Fibroblast of lung (primary cell): ENCODE measurements at places on chromosomes 11 and 22.

GRCh38 chr22:46853191-46853590 lies 90.7 kb downstream of the TBC1D22A start:
- DNase-seq: no peak

GRCh38 chr11:110027627-110028371 lies 65.4 kb upstream of the ZC3H12C start:
- no peak for DNase-seq

DNA sequence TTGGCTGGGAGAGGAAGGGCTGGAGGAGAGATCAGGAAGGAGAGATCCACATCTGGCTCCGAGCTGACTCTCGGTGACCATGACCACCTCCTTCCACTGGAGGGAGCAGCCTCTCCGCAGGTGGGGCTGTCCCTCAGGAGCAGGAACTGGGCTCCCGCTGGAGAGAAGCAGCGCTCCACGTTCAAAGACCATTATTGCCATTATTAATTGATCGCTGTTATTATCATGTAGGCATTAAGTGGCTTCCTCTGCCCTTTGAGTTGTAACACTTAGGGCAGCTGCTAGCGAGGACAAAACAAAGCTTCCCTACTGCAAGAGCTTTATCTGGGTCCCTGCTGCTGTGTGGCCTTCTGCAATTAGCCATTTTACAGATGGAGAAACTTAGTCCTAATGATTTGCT lies 251.9 kb downstream of the ST3GAL4 start:
- peak; percentile 37 for DNase-seq

- DNase-seq: peak; percentile 50
Observed at GRCh38 chr11:85845124-85845631, 10.0 kb upstream of the CCDC83 start.

- DNase-seq: no peak
Observed at GRCh38 chr11:84381666-84382065, 1095.5 kb upstream of the CCDC90B start.

- DNase-seq: no peak
Observed at GRCh38 chr11:35373284-35373933, 45.9 kb downstream of the SLC1A2 start.

DNA sequence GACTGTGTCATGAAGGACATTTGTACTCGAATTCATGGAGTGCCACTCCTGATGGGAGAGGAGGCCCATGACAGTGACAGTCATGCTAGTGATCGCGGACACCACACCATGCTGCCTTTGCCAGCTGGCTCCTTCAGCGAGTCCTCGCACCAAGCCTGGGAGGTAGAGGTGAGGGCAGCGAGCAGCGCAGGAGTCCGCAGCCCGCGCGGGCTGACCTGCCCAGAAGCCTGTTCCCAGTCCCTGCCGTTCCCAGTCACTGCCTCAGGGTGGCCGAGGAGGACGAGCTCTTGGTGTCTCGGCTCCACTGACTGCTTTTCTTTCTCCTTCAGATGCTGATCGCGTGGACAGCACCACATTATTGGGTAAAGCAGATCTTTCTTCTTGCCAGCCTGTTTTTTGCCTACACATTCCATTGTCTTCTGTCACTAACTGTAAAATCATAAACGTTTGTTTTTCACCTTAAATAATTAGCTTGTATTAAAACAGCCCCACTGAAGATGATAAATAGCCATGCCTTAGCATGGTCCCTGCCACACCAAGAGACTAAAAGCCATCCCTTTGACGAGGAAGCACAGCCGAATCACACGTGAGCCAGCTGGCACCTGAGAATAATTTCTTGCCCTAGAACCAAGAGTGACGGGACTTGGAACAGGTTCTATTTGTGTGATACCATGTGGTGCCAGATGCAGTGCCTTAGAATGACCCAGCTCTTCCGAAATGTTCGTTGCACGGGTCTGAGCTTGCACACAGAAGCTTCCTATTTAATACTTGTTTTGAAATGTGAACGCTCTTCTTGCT lies 25.5 kb downstream of the FAM118A start:
- no peak for DNase-seq

- DNase-seq: no peak
Observed at GRCh38 chr11:13119361-13119760, 110.2 kb downstream of the RASSF10 start.

- peak; percentile 37 for DNase-seq
Observed at GRCh38 chr11:20125927-20126326, 34.3 kb downstream of the DBX1 start.

DNA sequence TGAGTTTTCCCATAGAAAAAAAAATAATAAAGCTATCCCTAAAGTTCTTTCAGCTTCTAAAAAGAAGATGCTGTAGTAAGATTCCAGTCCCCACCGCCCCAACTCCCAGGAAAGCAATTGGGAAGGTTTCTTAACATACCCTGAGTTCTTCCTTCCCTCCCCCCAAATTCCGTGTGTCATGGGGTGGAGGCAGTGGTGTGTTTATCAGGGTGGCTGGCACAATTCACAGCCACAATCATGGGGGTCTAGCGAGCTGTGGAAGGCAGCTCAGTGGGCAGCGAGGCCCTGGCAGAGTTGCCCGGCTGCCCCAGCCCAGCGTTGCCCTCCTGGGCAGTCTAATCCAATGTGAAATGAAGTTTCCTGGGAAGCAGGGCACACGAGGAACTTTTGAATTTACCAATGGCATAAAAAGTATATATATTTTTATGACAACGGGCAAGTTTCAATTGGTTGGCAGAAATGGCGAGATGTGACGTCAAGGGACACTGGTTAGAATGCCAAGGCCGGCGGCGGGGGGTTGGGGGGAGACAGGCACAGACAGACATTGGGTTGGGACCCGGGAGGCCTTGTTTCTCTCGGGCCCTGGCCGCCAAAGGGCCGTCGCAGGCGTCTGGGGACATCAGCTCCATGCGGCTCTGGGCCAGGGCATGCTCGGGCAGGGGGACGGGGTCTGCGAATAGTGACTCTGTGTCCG lies 80.7 kb upstream of the PPARA start:
- DNase-seq: peak; percentile 97

- DNase-seq: no peak
Observed at GRCh38 chr11:22787055-22787454, 42.5 kb downstream of the SVIP start.

DNA sequence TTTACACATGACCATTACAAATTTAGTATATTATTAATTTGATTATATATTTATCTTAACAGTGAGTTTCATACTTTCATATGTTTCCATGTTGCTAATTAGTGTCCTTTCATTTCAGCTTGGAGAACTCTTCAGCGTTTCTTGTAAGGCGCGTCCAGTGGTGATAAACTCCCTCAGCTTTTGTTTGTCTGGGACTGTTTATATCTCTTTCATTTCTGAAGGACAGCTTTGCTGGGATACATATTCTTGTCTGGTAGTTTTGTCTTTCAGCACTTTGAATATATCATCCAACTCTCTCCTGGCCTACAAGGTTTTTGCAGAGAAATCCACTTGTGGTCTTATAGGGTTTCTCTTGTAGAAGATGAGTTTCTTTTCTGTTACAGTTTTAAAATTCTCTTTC lies 12.4 kb downstream of the BIRC2 start:
- no peak for DNase-seq

DNA sequence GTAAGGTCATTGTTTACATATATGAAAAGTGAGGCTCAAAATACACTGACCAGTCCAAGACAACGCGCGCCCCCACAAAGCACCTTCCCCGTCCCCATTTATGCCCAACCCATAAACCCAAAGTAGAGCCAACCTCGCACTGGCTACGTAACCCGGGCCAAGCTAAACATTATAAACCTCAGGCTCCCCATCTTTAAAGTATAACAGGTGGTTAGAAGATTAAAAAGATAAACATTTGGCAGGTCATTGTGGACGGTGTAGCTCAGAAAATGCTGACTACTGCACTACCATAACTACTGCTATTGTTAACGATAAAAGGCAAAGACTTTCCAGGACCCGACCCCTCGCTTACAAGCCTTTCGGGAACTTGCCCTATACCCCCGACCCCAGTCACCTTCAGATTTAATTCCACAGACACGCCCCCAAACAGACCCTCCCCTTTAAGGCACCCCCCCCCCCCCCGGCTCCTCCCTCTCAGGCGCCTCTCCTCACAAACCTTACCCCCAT lies 470 bp downstream of the NUMA1 start:
- DNase-seq: peak; percentile 42

- no peak for DNase-seq
Observed at GRCh38 chr11:124600621-124601320, 10.5 kb upstream of the PANX3 start.

DNA sequence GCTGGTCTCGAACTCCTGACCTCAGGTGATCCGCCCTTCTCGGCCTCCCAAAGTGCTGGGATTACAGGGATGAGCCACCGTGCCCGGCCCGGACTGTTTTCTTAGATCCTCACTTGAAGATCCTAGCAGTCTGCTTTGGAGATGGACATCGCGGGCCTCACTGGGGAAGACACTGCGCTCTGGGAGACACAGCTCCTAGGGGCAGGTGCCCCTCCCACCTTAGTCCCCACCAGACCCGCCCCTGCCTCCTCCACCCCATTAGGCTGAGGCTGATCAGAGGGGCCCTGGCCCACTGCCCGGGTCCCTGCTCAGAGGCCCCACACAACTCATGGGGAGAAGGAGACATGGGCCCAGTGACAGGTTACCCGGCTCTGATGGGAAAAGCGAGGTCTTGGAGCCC lies 11.3 kb upstream of the LTO1 start:
- DNase-seq: no peak

DNA sequence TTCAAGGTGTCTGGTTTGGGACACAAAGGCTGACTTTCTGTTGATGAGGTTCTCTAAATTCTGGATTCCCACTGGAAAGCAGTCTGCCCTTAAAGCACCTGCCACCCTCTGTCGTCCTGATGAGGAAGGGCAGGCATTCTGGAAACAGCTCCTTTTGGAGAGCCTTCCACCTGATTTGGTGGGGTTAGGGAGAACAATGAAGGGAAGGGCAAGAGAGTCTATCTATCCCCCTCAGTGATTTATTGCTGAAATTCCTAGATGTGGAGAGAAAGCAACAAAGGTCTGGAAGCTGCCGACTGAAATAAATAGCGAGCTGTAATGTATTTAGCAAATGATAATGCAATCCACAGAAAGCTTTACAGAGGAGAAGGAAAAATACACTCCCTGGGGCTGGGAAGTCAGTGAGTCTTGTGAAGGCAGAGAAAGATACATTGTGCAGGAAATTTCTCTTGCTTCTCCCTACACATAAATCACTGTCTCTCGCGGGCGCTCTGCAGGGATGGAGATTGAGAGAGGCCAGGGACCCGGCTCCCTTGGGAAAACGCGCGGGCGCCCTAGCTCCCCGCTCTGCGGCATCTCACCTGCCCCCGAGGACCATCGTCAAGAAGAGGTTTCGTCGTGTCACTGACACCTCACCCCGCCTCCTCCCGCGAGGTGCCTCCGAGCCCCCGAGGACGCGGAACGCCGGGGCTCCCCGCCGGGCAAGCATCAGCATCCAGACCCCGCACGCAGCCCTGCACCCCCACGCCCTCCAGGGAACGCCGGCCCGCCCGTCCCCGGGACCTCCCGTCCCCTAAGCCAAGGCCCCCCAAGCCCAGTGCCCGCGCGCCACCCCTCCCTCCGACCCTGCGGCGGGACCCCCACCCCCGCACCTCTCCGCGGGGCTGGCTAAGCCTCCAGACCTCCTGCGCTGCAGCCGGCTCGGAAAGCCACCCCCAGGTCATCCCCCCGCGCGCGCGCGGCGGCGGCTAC lies 673 bp downstream of the CDON start:
- DNase-seq: peak; percentile 32

DNA sequence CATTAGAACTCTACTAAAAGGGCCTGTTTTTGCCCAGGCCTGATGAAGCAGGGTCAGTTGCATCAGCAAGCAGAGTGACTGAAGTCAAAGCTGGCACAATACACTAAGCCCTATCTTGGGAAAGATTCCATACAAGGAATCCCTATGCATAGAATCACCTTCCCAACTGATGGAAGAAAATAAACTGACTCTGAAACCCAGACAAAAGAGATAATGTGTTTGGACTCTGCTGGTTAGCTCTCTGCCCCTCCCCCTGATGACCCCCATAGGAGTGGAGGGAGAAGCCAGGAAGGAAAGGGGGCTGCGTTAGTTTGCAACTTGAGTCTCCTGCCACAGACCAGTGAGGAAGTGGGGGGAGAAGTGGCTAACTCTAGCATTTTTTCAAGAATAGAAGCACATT lies 32.9 kb downstream of the GALNT18 start:
- no peak for DNase-seq
